CD4-positive, alpha-beta T cell treated with Interleukin-15 for 1 hour (primary cell): ENCODE measurements at places on chromosomes 11 and 22.
A peak's percentile ranks its signal among the peaks of the same experiment; 100 is the strongest.

GRCh38 chr22:44325718-44326490, 13.2 kb upstream of the SHISAL1 start:
- no peak for DNase-seq

DNA sequence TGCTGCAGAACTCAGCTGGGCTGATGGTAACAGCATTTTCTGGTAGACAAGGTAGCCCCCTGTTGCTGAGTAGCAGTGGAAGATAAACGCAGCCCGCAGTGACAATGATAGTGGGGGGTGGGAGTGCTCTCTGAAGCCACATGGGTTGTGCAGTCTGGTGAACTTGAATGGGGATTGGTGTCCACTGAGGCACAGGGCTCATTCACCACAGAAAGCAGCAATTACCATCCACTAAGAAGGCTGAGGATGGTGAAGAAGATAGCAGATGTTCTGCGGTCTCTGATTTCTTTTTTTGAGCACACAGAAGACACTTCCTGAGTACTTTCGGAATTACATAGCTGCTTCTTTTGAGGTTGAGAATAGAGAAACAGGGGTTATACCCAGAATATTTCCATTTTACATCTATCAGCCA, 150.3 kb downstream of the LRRC4C start:
- no peak for DNase-seq

DNA sequence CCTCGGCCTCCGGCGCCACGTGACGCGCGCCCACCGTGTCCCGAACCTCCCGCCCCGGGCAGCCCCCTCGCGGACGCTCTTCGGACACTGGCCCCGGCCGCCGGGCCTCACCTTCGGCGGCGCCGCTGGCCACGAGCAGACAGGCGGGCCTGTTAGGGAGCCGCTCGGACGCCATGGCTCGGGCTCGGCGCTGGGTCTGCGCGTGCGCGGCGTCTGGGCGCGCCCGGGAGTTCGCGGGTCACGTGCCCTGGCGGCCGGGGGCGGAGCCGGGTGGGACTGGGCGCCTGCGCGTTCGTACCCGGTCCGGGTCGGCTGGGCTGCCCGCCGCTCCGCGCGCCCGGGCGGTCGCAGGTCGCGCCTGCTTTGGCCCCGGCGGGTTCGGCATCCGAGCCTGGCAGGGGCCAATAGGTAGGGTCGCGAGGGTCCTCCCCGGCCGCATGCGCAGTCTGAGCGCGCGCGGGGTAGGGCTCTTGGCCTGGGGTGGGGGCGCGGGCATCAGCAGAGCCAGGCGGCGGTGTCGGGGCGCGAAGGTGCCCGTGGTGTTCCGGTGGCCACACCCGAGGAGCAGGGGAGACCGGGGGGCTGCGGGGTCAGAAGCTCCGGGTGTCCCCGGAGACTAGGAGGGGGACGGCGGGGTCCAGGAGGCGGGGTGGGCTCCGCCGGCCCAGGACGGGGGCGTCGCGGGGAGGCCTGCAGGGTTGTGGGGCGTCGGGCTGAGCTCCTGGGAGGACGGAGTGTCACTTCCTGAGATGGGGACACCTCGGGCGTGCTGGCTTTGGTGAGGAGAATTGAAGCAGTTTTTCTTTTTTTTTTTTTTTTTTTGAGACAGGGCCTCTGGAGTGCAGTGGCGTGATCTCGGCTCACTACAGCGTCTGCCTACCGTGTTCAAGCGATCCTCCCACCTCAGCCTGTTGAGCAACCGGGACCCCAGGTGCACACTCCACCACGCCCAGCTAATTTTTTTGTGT, at the start of gene GATD1:
GATD1 (minus strand) TSS at position 200 of the 968 bp plus-strand sequence; CDS start at position 175, 25 bp downstream.
- peak; percentile 91 for DNase-seq

DNA sequence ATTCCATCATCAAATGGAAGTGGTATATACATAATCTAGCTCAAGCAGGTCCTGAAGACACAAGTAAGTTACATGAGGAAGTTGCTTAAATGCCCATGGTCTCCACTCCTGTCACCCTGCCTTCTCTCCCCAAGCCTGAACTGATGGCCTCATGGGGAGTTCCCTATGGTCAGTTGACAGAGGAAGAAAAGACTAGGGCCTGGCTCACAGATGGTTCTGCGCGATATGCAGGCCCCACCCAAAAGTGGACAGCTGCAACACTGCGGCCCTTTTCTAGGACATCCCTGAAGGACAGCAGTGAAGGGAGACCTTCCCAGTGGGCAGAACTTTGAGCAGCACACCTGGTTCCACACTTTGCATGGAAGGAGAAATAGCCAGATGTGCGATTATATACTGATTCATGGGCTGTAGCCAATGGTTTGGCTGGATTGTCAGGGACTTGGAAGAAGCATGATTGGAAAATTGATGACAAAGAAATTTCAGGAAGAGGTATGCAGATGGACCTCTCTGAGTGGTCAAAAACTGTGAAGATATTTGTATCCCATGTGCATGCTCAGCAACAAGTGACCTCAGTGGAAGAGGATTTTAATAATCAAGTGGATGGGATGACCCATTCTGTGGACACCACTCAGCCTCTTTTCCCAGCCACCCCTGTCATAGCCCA, 17.3 kb upstream of the CD82 start:
- DNase-seq = no peak

- DNase-seq = no peak
Observed at GRCh38 chr11:121634889-121635288, 182.1 kb upstream of the SORL1-AS1 start.

- no peak for DNase-seq
Observed at GRCh38 chr22:43007519-43008102, 7.3 kb downstream of the PACSIN2 start.

DNA sequence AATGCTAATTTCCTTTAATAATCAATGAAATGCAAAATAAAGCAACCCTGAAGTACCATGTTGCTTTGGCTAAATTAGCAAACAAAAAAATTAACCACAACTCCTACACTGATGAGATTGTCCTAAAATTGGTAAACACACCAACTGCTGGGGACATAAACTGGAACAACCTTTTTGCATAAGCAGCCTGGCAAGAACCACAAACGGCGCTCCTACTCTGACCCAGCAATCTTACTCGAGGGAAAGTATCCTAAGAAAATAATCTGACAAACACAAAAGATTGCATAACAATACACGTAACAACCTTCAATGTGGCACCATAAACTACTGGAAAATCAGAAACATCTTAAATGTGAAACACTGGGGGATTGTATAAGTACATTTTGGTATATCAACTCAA, 189.8 kb upstream of the PITPNB start:
- DNase-seq = no peak

- peak; percentile 56 for DNase-seq
Observed at GRCh38 chr22:23402275-23403151, 177.6 kb downstream of the IGLL1 start.

GRCh38 chr11:103929170-103929903, 107.1 kb upstream of the DDI1 start:
- no peak for DNase-seq

DNA sequence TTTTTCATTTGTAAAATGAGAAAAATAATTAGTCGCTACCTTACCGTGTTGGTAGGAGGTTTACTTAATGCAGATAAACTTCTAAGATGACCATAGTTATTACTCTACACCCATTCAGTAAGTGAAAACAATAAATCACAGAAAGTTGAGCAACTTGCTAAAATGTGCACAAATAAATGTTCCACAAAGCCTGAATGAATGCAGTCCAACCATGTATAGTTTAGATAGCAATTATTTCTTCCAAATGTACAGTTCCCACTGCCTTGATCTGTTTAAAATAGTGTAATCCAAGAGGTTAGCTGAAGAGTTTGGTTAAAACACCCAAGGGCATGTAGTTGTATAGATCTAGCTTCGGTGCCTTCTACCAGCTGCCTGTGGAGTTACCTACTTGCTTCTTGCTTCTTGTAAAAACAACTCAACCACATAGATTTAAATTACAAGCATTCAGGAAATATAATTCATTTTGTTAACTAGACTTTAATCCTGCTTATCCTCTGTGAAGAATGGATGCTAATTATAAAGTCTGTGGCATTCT, 106.3 kb upstream of the CARD18 start:
- no peak for DNase-seq

GRCh38 chr22:48975886-48976285, 851.8 kb downstream of the BRD1 start:
- no peak for DNase-seq

- DNase-seq = no peak
Observed at GRCh38 chr22:21038405-21038804, 6.0 kb upstream of the SLC7A4 start.

DNA sequence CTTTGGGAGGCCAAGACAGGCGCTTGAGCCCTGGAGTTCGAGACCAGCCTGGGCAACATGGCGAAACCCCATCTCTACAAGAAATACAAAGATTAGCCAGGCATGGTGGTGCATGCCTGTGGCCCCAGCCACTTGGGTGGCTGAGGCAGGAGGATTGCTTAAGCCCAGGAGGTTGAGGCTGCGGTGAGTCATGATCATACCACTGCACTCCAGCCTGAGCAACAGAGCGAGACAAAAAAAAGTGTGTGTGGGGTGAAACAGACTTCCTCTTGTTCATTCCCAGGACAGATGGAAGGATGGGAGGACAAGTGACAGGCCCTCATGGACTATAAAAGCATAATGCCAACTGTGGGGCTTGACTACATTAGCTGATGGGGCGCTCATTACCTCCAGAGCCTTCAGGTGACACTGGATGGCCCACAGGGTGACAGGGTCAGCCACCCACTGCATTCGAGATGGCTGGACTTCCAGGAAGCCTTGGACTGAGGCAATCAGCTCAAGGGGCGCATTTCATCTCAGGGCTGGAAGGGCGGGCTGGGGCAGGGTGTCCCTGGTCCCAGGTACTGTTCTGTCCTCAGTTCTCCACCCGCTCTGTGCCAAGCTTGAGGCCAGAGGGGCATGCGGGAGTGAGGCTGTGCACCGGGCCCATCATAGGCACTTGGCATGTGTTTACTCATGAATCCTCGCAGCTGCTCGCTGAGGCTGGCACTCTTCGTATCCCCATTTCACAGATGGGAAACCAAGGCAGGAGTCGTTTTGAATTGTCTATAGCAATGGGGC, 12.5 kb downstream of the NPTXR start:
- DNase-seq = no peak

DNA sequence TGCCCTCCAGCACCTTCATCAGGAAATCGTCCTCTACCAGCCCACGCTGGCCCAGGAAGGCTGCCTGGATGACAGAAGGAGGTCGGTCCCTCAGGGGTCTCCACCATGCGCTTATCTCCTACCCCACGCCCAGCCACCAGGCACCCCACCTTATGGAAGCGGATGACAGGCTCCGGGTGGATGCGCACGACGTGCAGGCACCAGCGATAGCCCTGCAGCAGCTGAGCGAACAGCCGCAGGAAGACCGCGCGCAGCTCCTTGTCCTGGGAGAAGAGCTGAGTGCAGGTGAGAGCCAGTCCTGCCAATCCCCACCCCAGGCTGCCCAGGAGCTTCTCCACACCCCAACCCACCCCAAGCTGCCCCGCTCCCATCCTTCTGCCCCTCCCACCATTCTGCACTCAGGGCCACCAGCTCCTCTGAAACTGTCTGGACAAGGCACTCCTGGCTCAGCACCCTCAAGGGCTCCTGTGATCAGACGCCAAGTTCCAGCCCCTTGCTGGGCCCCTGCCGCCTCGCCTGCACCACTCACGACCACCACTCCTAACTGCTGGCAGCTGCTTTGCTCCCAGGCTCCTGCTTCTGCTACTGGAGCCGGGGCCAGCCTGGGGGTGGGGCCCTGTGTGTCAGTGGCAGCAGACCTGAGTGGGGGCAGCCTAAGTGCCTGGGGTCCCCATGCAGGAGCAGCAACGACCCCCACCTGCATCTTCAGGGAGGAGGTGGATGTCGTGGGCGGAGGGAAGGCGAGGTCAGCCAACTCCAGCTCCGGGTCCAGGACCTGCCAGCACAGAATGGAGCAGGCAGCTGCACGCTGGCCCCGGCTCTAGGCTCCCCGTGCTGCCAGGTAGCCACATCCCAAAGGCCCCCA, 9.5 kb downstream of the SBF1 start:
- DNase-seq = no peak

DNA sequence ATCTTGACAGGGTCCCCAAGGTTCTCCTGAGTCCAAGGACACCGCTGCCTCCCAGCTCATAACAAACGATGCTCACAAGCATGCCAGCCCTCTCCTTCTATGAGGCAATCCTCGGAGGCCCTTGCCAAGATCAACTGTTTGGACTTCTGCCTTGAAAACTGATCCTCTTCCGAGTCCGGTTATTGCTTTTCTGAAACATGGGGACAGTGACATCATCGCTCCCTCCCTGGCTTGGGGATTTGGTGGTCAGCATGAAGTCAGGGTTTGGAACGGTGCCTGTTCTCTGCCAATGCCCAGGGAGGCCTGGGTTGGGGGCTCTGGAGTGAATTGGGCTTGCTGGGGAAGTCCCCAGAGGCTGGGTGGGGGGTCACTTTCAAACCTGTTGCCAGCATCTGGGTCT, 149.3 kb downstream of the FBXO7 start:
- no peak for DNase-seq

GRCh38 chr11:31160504-31161422, 208.8 kb downstream of the DCDC1 start:
- no peak for DNase-seq

- DNase-seq = no peak
Observed at GRCh38 chr22:35333220-35333619, 33.5 kb downstream of the TOM1 start.

- DNase-seq = no peak
Observed at GRCh38 chr11:11400635-11401232, 47.7 kb upstream of the CSNK2A3 start.

DNA sequence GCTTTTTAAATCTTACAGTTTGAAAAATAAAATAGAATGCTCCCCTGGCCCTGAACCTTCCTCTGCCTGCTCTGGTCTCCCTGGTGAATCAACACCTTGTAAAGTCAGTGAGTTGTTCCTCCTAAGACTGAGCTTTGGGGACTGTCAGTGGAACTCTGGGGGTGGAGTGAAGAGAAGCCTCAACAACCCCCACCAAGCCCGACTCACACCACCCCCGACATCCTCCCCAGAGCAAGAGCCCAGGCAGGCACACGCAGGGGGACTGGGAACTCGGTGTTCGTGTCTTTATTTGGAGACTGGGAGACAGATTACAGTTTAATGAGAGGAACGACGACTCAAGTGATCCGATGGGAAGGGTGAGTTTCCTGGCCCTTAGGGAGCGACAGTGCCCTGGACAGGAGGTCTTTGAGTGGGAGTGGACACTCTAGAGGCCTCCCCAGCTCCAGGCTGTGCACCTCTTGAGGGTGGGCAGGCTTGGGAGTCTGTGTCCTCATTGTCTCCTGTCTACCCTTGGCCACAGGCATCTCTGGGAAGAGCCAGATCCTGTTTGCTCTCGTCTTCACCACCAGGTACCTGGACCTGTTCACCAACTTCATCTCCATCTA, 6.2 kb downstream of the KDELR3 start:
- DNase-seq = no peak

DNA sequence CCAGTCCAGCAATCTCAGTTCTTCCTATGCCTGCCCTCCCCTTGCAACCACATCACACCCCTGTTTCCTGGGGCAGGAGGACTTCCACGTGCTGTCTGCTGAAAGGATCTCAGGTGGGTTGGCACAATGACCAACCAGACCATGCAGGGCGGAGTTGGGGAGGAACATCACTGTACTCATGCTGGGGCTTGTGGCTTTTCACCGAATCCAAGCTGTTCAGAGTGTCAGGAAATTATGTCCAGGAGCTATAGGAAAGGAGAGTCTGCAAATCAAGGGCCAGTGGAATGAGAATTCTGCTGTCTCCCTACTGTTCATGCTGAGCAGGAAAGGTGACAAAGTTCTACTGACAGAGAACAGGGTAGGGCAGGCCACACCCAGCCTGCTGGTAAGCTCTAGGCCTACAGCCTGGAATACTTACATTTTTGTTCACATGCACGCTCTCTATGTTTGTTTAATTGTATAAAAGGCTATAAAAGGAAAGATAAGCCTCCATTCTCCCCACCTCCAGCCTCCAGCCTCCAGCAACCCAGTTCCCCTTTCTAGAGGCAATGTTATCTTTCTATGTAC, 1.7 kb upstream of the PLAAT2 start:
- DNase-seq = no peak
